Activated CD4-positive, alpha-beta T cell treated with anti-CD3 and anti-CD28 coated beads for 1 hour (primary cell): ENCODE measurements at places on chromosomes 5 and 9.
A peak's percentile ranks its signal among the peaks of the same experiment; 100 is the strongest.

DNA sequence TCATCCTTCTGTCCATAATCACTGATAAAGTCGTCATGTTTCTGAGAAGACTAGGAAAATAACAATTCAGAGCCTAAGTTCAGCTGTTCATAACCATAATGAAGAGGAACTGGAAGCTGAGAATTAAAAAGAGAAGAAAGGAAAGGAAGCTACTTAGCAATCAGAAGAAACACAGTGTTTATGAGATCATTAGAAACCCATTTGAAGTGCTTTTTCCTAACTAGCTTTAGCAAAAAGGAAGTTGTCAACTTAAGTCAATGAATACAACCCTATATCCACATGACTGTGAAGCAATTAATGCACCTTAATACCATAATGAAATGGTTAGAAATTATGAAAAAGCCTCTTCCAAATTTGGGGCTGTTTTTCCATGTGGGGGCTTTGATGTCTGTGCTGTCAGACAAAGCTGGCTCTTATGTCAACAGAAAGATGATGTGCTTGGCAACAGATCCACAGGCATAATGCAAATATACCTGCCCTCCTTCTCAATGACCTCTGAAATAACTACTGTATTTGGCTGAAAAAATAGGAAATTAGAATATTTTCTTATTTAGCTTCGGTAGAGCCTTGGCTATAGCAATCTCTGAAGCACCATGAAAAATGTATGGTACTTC, 463.5 kb downstream of the RASEF start:
- no peak for DNase-seq

- DNase-seq = no peak
Measured at GRCh38 chr5:44637916-44638869, 170.6 kb upstream of the MRPS30 start.

- no peak for DNase-seq
Measured at GRCh38 chr9:119304555-119304954, 64.7 kb downstream of the BRINP1 start.

DNA sequence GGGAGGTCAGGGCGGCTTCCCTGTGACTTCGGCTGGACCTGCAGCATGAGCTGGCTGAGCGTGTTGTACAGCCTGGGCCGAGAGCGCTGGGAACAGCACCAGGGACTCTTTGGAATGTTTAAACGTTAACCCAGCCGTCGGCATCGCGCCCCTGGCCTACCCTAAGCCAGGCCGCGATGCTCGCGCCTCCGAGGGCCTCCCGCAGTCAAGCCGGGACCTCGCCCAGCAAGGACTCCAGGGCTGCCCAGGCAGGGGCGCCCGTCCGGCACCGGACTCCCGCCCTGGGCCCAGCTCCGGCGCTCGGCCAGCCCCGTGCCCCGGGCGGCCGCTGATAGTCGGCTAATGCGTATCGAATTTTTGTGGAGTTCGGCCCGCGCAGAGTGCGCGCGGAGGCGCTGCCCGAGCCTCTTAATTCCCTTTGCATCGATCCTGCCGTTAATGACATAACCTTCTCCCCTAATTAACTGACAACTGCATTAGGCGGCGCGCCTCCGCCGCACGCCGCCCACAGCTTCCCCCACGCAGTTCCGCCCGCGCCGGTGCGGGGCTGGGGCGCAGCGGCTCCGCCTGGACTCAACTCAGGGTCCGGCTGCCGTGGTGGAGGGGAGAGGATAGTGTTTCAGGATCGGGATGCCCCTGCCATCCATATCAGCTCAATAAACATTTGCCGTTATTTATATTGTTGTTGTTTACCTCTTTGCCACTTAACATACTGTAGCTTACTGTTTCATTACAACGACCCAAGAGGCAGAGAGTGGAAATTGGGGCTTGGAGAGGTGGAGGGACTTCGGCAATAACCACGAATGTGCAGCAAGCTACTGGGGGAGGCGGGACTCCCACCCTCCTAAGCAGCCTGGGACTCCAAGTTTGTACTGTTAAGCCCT, 28.8 kb upstream of the CDC23 start:
- DNase-seq = no peak

DNA sequence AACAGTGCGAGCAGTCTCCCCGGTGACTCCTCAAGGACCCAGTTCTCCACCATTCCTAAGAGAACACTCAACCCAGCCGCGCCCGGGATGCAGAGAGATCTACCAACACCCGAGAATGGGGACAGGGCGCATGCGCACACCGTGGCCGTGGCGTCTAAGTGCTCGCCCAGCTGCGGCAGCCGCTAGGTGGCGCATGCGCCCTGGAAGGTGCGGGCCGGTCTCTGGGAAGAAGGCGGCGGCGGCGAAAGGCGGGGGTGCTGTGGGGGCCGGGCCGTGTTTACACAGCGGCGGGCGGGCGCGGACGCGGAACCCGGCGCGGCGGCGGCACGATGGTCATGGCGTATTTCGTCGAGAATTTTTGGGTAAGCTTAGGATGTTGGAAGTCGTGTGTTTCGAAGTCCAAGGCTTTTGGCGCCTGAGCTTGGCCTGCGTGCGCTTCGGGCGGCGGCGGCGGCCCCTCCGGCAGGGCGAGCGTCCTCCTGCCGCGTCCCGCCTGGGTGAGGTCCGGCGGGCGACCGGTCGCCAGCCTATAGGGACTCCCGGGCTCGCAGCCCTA, at the start of gene FCHO2:
TSS of gene FCHO2 (plus strand) at position 274 of the 556 bp plus-strand sequence. CDS start at position 330, 56 bp downstream.
- peak; percentile 94 for DNase-seq

GRCh38 chr5:154359221-154359573, 86.6 kb upstream of the SAP30L start:
- DNase-seq = no peak

GRCh38 chr5:135887447-135887864, 8.2 kb downstream of the IL9 start:
- peak; percentile 30 for DNase-seq

DNA sequence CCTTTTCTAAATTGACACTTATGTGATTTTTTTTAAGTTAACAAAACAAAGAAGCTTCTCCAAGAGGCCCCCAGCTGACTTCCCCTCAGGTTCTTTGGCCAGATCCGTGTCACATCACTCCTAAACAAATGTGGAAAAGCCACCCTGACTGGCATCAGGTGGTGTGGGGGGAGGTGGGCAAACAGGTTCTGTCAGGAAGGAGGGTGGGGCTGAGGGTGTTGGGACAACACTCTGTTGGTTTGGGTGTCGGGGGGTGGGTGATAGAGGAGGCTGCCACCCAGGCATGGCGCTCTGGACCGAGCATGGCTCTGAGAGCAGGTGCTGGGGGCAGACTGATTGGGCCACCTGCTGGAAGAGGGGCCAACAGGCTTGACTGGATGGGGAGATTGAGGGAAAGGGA, 210.9 kb downstream of the HSPA4 start:
- no peak for DNase-seq

GRCh38 chr5:135032999-135033861, 798 bp downstream of the PITX1 start:
- no peak for DNase-seq

DNA sequence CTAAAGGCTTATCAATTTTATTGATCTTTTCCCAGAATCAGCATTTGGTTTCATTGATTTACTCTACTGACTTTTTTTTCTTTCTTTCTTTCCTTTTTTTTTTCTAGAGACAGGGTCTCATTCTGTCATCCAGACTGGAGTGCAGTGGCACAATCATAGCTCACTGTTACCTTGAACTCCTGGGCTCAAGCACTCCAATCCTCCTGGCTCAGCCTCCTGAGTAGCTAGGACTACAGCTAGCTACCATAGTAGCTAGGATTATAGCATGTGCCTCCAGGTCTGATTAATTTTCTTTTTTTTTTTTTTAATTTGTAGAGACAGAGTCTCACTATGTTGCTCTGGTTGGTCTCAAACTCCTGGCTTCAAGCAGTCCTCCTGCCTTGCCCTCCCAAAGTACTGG, 11.7 kb downstream of the MLANA start:
- no peak for DNase-seq

DNA sequence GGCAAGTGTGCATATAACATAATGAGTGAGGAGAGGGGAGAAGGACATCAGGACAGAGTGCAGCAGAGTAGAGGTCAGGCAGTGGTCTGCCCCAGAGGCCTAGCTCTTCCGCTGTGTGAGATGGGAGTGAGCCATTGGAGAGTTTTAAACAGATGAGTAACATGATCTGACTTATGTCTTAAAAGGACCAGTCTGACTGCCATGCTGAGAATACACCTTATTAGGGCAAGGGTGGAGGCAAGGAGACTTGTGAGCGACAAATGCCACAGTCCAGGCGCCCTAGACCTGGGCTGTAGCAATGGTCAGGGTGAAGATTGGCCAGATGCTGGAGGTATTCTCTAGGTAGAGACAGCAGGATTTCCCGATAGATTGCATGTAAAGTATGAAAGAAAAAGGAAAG, 83.1 kb downstream of the WWC1 start:
- DNase-seq = no peak

GRCh38 chr5:141805874-141806595, 72.2 kb downstream of the PCDH1 start:
- no peak for DNase-seq

DNA sequence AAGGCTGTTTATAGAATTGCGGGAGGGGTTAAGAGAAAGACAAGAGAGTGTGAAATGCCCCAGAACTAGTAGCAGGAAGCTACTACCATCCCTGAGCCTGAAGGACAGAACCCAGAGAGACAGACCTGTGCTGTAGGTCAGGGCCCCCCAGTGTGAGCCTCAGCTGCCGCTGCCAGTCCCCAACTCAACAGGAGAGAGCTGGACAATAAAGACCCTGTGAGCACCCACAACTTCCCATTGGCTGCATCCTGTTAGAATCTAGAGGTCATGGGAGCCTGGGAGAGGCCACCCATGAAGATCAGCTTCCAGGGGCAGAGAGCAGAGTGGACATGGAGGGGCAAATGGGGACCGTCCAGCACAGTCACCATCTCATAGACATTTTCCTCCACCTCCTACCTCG, 127.2 kb upstream of the GABRP start:
- DNase-seq = no peak

DNA sequence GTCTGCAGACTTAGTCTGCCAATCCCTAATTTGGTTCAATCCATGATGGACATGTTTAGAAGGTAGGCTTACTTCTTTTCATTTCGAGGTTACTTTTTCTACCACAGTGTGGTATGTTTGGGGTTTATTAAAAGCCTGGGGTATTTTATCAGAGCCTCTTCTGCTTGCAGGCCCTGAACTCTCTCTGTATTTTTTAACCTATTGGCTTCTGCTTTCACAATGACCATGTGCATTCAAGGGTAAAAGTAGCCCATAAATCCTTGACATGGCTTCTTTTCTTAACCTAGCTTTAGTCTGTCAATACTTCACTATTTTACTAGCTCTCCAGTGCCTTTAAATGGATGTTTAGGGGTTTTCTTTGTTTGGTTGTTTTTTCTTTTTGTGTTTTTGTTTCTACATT, 286.6 kb downstream of the FER start:
- DNase-seq = no peak

- DNase-seq = no peak
Measured at GRCh38 chr5:61647672-61648071, 315.6 kb downstream of the ZSWIM6 start.

- no peak for DNase-seq
Measured at GRCh38 chr5:68646144-68646543, 430.6 kb downstream of the PIK3R1 start.

GRCh38 chr5:175124251-175124813, 319.6 kb downstream of the DRD1 start:
- no peak for DNase-seq

- no peak for DNase-seq
Measured at GRCh38 chr5:155564541-155564940, 551.0 kb downstream of the KIF4B start.
